ENCODE measurements at places on chromosomes 3 and 15.

DNA sequence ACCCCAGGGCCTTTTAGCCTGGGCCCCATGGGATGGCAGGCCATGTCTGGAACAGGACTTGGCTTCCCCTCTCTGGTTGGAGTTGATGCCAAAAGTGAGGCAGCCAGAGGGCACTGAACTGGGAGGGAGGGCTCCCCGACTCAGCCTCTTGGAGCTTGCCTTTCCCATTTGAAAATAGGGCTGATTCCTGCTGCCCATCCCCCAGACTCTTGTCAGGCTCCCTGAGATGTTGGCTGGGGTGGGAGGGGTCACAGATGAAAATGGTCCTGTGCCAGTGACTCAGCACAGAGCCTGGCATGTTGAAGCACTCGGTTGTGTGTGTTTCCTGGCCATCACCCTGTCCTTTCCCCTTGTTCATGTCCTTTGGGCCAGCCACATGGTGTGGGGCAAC lies 6.6 kb downstream of the PPCDC start:
- DNase-seq, result no peak

- DNase-seq, result no peak
These were observed 65.5 kb upstream of the UBE3A start for GRCh38 chr15:25504307-25504706.

GRCh38 chr15:59313641-59314332 lies 58.9 kb downstream of the MYO1E start:
- no peak for DNase-seq

GRCh38 chr3:162130582-162130981 lies 634.0 kb downstream of the OTOL1 start:
- DNase-seq, result no peak

DNA sequence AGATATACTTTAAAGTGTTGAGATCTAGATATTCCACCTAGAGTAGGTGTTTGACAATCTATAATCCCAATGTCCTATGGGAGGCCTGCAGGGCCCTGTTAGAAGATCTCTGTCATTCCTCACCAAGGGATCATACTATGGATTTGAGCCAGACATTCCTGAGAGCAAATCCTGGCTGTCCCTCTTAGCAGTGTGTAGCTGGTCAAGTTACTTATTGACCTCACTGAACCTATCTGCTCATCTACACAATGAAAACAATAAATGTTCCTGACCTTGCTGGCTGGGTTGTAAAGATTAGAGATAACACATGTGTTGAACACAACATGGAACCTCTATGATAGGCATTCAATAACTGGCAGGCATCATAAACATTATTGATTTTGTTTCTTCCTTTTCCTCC lies 265.6 kb upstream of the ATP11B start:
- DNase-seq, result no peak

- no peak for DNase-seq
These were observed 41.4 kb upstream of the ATG7 start for GRCh38 chr3:11230832-11231231.

DNA sequence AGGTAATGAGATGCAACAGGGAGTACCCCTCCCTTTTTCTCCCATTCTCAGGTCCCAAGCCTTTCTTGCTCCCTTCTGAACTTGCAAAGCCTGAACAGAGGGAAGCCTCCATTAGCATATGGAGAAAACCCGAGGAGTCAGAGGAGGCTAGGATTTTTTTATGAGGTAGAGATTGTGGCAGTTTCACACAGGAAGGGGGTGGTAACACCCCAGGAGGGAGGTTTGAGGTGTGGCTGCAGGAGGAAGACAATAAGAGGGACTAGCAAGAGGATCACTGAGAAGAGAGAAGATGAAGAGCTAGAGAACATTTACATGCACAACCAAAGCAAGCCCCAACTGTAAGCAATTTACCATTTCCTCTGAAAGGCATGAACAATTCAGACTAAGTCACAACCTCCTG lies 322.7 kb downstream of the SV2B start:
- DNase-seq, result peak; percentile 19

DNA sequence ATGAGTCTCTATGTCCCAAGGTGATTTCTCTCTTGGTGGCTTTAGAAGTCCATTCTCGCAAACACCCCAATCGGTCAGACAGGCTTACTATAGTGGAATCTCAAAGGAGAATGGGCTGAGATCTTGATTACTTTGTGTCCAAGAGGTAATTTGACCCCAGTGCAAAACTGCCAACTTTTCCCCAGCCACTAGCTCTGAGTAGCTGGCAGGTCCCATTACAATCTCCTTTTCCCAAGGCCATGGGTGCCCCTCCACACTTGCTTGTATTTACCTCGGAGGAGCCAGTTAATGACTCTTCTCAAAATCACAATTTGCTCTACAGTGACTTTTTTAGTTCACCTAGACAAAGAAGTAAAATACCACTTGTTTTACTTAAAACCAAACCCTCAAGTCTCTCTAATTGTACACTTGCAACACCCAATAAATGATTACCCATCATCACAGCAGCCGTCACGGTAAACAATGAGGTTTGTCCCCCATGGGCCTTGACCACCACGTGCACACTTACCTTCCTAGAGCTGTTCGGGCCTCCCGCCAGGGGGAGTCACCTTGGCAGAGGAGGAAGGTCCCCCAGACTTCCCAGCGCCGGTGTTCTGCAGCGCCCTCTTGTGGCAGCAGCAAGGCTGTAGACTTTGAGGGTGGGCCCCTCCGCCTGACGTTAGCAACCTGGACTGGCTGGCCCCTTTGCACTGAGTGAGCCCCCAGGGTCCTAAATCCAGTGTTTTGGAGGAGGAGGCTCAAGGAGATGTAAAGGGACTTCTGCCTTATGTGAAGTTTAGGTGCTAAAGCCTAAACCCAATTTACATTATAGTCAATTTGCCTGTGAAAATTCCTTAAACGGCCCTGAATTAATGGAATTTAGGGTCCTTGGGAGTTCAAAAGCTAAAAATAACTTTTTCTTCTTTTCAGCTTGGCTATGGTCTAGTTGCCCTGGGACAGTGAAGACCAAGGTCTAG lies 18.7 kb upstream of the HDAC11 start:
- DNase-seq, result peak; percentile 86

DNA sequence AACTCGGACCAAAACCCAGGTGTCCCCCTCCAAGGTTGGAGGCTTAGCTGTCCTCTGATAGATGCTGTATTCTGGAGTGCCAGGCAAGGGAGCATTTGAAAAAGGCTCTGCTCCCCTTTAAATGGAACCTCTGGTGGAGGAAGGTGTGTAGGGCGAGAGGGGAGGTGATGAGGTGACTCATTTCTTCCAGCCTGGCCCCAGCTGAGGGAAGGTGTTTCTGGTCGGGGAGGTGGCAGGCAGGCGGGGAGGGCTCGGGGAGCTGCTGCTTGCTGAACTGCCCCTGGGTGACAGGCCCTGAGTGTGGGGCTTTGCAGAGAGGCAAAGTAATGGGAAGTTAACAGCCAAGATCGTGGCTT lies 18.8 kb downstream of the PSTPIP1 start:
- DNase-seq, result peak; percentile 94

DNA sequence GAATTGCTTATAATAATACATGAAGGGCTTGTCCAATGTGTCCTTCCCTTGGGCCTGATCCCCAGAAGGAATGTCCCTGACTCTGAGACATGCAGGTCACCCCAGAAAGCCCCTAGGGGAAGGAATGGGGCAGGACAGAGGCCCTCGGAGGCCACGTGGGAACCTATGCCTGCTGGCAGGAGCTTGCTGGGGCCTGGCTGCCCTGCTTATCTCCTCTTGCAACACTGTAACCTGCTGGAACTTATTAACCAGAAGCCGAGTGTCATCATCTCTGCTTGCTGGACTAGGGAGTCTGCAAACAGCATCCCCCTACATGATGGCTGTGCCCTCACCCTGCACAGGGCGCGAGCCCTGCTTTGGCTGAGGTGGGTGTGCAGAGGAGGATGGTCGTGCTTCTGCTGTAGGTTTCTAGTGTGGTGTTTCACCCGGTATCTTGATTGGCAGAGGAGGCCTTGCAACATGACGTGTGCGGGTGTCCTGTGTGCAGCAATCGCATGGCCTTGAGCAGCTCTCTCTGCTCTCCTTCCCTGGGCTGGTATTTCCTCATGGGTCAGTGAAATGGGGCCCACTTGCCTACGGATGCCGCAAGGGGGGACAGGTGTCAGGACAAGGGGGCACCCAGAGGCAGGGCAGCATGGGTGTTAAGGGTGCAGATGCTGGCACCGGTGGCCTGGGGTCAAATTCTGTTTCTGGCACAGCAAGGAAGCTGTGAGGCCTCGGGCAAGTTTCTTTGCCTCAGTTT lies 5.0 kb downstream of the CHST13 start:
- DNase-seq, result no peak

DNA sequence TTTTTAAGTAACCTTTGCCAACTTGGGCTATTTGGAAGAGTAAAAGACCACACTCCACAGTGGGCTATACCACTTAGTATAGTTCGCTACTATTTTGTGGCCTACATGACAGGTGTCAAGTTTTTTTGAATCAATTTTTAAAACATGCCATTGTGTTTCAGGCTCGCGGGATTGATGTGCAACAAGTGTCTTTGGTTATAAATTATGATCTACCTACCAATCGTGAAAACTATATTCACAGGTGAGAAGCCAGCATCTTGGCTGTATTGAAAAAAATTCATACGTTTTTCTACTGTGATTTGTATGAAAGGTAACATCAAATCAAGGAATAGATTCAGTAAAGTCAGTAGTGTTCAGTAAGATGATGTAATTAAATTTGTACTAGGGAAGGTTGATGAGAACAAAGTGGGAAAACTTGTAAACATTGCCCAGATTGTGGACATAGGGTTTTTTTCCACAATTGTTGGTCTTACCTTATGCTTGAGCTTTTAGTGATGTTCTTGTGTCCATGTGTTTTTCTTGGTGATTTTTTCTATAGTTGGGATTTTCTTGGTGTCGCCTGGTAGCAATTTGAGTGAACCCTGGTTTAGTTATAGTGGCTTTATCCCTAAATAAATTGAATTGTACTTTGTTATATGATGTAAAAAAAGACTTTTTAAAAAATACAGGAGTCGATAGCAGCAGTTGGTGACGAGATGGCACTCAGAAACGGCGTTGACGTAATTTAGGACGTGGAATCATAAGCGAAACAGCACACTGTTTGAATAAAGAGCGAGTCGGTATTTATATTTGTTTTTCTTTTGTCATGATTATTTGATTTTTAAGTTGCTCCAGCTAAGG lies 4.5 kb downstream of the EIF4A2 start:
- DNase-seq, result peak; percentile 22

GRCh38 chr15:73628976-73629797 lies 4.0 kb downstream of the NPTN start:
- no peak for DNase-seq

DNA sequence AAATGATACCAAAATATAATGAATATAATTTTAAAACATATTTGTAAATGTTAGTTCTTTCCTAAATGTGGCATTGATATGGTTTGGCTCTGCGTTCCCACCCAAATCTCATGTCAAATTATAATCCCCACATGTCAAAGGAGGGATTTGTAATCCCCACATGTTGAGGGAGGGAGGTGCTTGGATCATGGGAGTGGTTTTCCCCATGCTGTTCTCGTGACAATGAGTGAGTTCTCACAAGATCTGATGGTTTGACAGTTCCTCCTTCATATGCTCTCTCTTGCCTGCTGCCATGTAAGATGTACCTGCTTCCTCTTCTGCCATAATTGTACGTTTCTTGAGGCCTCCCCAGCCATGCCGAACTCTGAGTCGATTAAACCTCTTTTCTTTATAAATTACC lies 12.0 kb downstream of the CGGBP1 start:
- no peak for DNase-seq

DNA sequence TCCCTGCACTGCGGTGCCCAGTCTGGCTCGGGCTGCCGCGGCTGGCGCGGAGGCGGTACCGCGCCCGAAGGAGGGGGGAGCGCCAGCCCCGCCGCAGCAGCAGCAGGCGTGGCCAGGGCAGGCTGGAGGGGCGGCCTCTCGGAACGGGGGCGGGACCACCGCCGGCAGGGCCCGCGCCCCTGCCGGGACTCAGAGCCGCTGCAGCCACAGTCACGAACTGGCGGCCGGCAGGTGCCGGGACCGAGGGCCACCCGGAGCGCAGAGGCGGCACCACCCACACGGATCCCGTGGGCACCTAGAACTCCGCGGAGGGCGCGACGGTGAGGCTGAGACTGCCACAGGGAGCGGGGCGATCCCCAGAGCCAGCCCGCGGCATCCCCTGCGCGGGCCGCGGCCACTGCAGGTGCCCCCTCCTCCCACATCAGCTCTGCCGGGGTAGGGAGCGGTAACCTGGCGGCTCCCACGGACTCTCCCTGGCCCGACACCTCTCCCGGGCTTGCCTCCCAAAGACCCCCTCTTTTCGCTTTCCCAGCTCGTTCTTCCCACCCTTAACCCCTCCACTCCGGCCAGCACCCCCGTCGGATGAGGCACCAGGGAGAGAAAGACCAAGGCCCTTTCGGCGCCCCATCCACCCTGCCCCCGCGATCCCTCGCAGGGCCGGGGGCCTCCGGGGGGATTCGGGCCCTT lies at the start of gene VWA5B2:
TSS of gene VWA5B2 (plus strand) at position 192 of the 687 bp plus-strand sequence. CDS start 944 bp downstream, outside the sequence.
- DNase-seq, result peak; percentile 66

DNA sequence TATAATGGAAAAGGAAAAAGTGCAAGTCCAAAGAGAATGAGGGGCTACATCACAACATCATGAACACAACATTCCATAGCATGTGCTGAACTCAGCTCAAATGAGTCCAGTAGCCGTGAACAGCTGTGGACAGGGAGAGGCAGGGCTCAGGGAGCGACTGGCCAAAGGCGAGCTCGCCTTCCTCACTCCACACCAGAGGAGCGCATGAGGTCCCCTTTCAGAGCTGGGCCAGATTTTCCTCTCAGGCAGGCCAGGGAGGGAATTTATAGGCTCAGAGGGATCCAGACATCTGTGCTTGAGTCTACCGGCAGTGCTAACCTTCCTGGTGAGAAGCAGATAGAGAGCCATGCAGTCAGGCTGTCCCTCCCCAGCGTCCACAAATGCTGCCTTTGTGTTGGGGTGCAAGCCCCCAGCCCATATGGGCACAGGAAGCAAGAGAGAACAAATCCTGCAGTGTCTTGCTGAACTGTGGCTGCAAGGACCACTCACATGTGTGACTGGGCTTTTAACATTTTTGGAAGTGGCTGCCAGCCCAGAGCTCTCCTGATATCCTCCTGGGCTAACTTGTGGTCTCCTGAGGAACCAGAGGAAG lies 32.5 kb downstream of the ARHGEF3 start:
- DNase-seq, result no peak

GRCh38 chr15:101201411-101202174 lies 50.3 kb downstream of the CHSY1 start:
- DNase-seq, result peak; percentile 73

DNA sequence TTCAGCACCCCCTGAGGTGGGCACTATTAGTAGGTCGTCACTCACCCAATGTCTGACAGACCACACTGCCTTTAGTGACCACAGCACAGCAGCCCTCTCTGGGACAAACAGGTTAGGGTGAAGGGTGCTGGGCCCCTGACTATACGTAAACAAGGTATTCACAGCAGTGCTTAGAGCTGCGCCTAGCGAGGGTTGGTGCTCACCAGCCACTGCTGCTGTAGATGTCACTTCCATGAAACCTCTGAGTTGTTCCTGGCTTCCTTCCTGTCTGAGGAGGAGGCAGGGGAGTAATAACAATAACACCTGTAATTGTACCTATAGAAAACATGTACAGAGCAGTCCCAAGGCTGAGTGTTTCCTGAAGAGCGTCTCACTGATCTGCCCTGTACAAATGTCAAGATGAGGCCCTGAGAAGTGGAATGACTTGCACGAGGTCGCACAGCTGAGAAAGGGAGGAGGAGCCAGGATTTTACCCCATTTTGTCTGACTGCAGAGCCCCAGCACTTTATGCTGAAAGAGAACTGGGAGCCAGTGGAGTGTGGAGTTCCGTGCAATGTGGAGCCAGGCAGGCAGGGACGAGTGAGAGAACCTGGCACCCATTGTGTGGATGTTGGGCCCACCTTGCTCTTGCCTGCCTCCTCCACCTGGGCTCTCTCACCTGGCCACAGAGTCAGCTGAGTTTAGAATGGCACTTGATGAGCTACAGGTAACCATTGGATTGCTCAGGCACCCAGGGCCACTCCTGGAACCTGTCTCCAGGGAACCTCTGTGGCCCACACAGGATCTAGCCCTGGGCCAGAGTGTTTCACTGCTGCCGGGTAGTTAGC lies 93.8 kb downstream of the DNAJB8 start:
- peak; percentile 7 for DNase-seq
